ENCODE measurements at places on chromosomes 7 and 10. TPM values are rescaled to one million over a fixed set of nuclear protein-coding genes. Genes with fewer than 3 reads are reported as not detected.

The SPAG6 gene
- 77.4 TPM for total RNA-seq

The FAM25A gene
- total RNA-seq = not detected

The ODAD2 gene
- total RNA-seq = 38.7 TPM

The TDRD1 gene
- 25.7 TPM for total RNA-seq

The SPDYE6 gene
- 5.2 TPM for total RNA-seq

The CCL24 gene
- not detected for total RNA-seq

The SNX13 gene
- total RNA-seq = 61.8 TPM

The ASB10 gene
- total RNA-seq = 0.39 TPM

The KLF14 gene
- 1.5 TPM for total RNA-seq

The INHBA gene
- 8.0 TPM for total RNA-seq

The TRIM50 gene
- 16.3 TPM for total RNA-seq

- no peak for DNase-seq
These were observed 24.4 kb downstream of the GLI3 start for GRCh38 chr7:42212541-42213090.

DNA sequence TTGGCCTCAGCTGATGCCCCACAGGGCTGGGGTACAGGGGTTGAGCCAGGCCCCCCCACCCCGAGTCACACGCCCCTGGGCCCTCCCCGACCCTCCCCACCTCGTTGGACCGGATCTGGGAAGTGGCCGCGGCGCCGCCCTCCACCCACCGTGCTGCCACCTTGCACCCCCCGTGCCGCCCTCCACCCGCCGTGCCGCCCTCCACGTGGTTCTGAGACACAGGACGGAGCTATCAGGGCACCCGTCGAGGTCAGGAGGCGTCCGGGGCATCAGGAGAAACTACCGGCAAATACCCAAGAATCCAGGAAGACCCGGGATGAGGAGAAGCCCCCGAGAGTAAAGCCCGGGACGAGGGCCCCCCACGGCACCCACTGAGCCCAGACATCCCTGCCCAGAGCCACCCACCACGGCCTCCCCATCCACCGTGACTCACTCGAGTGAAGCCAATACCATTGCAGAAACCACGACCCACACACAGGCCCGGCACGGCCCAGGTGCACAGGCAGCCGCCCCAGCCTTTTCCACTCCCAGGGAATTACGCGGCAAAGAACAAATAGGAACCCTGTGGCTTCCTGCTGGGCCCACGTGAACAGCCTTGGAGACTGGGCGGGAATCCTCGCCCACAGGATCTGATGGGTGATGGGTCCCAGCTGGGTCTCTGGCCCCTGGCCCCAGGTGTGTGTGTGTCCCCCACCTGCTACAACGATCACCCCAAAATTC lies 34.0 kb downstream of the ADAP1 start:
- no peak for DNase-seq

- no peak for DNase-seq
These were observed 6.1 kb downstream of the TRRAP start for GRCh38 chr7:98884416-98884815.

- DNase-seq = no peak
These were observed 237.2 kb upstream of the AKR1E2 start for GRCh38 chr10:4588824-4589223.

DNA sequence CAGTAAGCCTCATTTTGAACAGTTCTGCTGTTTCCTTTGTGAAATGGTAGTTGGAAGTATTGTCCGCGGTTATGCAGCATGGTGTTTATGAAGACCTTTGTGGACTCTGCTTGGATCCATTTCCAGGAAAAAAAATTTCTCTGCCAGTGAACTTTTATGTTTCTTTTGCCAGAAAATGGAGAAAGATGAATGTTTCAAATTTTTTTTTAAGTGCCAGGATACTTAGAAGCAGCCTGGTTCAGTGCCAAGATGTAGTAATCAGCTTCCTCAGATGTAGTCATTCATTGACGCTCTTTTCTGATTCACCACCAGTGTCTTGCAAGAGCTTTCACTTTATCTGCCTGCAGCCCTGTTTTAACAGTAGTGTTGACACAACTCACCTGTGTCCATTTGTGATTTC lies 258.2 kb downstream of the SDK1 start:
- DNase-seq = no peak

- no peak for DNase-seq
These were observed 269.7 kb downstream of the AGMO start for GRCh38 chr7:15292138-15292537.

- DNase-seq = no peak
These were observed 111.2 kb downstream of the NOC3L start for GRCh38 chr10:94251568-94251967.

DNA sequence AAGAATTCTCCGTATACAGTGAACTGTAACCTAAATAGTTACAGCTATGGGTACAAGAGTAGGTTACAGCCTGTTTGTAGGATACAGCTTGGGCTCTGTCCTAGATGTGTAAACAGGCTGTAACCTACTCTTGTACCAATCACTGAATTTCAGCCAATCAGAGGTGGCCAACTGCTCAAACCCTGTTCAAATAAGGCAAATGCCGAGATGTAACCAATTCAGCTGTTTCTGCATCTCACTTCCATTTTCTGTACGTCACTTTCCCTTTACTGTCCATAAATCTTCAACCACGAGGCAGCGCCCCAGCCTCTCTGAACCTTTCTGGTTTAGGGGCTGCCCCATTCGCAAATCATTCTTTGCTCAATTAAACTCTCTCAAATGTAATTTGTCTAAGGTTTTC lies 8.3 kb upstream of the MMP21 start:
- DNase-seq = no peak

GRCh38 chr7:92621561-92622023 lies 31.4 kb upstream of the FAM133B start:
- no peak for DNase-seq

GRCh38 chr7:37359662-37360444 lies 88.8 kb downstream of the ELMO1 start:
- DNase-seq = no peak

GRCh38 chr7:105924945-105925344 lies 38.1 kb upstream of the CDHR3 start:
- no peak for DNase-seq

DNA sequence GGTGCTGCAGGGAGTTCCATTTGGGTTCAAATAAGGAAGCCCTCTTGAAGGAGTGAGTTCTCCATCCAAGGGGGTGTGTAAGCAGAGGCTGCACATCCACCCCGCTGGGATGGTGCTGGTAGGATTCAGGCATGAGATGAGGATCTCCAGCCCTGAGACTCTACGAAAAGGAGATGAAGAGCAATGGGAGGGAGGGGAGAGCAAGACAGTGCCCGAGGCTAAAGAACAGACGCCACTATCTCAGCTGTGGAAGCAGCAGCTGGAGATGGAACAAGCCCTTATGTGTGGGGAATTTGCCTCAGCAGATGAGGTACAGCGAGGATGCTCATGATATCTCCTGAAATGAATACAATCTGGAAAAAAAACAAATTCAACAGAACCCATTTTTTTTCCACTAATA lies 28.1 kb upstream of the MYL10 start:
- no peak for DNase-seq

DNA sequence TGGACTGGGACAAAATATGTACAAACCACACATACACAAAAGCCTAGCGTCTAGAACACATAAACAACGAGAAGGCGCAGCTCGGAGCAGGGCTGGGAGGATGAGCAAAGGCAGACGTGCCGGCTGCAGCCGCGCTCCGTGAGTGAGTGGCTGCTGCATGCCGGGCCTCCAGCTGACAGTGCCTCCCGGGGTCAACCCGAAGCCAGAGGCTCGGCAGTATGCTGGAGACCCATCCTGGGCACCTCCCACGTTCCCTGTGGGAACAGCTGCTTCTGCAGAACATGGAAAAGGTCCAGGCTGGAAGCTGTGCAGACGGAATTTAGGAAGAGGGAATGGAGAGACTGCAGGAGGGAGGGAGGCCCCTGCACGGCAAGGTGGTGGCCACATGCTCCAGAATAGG lies 3.6 kb upstream of the GPR146 start:
- DNase-seq = peak; percentile 79

DNA sequence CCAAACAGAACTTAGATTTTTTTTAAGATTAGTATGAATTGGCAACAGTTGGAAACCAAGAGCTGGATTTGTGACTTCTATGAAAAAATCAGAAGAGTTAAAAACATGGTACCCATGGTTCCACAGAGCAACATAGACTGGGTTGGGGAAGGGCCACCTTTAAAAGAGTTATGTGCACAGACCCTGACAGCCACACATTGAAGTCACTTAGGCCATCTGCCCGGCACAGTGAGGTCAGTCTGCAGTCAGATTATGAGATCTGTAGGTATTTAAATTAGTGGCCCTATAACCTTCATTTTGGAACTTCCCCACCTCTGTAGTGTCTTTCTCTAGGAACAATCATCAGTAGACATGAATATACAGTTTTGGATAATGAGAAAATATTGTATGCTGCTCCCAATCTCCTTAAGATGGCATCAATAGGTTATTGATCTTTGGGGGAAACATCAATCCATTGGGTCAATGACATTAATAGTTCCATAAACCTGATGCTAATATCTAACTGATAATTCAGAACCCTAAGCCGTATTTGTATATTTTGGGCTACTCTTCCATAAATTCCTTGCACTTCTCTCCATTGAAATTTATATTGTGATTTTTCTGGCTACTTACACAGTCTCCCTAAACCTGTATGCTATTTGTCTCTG lies 7.0 kb downstream of the ANKRD1 start:
- DNase-seq = no peak

GRCh38 chr7:54825368-54825767 lies 66.4 kb upstream of the SEC61G start:
- DNase-seq = no peak

DNA sequence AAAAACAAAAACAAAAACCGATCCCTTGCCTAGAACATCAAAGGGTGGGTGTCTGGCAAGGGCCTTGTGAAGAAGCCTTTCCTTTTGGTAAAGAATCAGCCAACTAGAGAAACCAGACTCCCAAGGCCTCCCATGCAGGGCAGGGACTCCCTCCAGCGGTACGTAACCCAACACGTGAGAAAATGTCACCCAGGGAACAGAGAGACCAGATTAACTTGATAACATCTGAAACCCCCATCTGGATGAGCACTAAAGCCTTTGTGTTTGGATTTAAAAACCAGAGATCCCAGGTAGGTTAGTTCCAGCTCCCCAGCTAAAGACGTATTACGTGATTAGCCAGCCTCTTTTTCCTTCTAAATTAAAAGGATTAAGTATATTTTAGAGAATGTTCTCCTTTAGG lies 3.0 kb upstream of the HABP2 start:
- no peak for DNase-seq

All from testis (tissue), 5 donors.